Activated CD4-positive, alpha-beta memory T cell treated with anti-CD3 and anti-CD28 coated beads, Interleukin-2, amount 10 ng/mL, durations not matched to agents 7 days and 5 days (primary cell): ENCODE measurements at places on chromosomes 11 and 22. TPM values are rescaled to one million over a fixed set of nuclear protein-coding genes. Genes with fewer than 3 reads are reported as not detected.

Gene MN1
- total RNA-seq = 0.40 TPM

Gene MUC5AC
- not detected for total RNA-seq

Gene MUC6
- total RNA-seq = not detected

Gene SUSD2
- total RNA-seq = 0.63 TPM

Gene KRTAP5-9
- total RNA-seq = not detected

Gene DKK3
- not detected for total RNA-seq

Gene SAA1
- not detected for total RNA-seq

Gene MISFA
- total RNA-seq = 2.1 TPM

Gene MFRP
- not detected for total RNA-seq

Gene SSH3
- 19.0 TPM for total RNA-seq

Gene VEGFB
- total RNA-seq = 49.1 TPM

Gene CD248
- total RNA-seq = not detected

Gene NAALAD2
- not detected for total RNA-seq

Gene DRD2
- total RNA-seq = 0.30 TPM

Gene RAG1
- total RNA-seq = 0.28 TPM

Gene OR51E1
- total RNA-seq = not detected

Gene DSCAML1
- total RNA-seq = 0.03 TPM

Gene FGF19
- total RNA-seq = not detected

Gene C11orf52
- not detected for total RNA-seq

Gene LARGE2
- 1.1 TPM for total RNA-seq

Gene ANO1
- not detected for total RNA-seq

Gene IGSF9B
- 70.8 TPM for total RNA-seq

Gene VSIG2
- total RNA-seq = 0.55 TPM

Gene OR2D3
- not detected for total RNA-seq

Gene NUP160
- 52.9 TPM for total RNA-seq

Gene YPEL4
- 2.2 TPM for total RNA-seq

Gene MRGPRG
- total RNA-seq = not detected

Gene PITPNB
- total RNA-seq = 85.7 TPM

Gene TMEM126B
- 50.3 TPM for total RNA-seq
